ENCODE measurements at places on chromosomes 6 and 20. TPM values are rescaled to one million over a fixed set of nuclear protein-coding genes. Genes with fewer than 3 reads are reported as not detected.

The LBP gene
- not detected for total RNA-seq

The AKAP7 gene
- 6.0 TPM for total RNA-seq

The STX16 gene
- 17.6 TPM for total RNA-seq

The MYH7B gene
- not detected for total RNA-seq

The MGME1 gene
- 7.6 TPM for total RNA-seq

The NKAIN2 gene
- total RNA-seq = not detected

The TUBB1 gene
- total RNA-seq = not detected

The DACT2 gene
- not detected for total RNA-seq

The XKR7 gene
- total RNA-seq = not detected

The LY86 gene
- not detected for total RNA-seq

The TFAP2C gene
- 8.0 TPM for total RNA-seq

The SNPH gene
- total RNA-seq = 20.0 TPM

The TBCC gene
- 55.6 TPM for total RNA-seq

The OOEP gene
- total RNA-seq = not detected

The HSD17B8 gene
- 4.0 TPM for total RNA-seq

The SIRPG gene
- total RNA-seq = not detected

Measured in myometrial cell (primary cell).